ENCODE measurements at places on chromosomes 11 and 22.

DNA sequence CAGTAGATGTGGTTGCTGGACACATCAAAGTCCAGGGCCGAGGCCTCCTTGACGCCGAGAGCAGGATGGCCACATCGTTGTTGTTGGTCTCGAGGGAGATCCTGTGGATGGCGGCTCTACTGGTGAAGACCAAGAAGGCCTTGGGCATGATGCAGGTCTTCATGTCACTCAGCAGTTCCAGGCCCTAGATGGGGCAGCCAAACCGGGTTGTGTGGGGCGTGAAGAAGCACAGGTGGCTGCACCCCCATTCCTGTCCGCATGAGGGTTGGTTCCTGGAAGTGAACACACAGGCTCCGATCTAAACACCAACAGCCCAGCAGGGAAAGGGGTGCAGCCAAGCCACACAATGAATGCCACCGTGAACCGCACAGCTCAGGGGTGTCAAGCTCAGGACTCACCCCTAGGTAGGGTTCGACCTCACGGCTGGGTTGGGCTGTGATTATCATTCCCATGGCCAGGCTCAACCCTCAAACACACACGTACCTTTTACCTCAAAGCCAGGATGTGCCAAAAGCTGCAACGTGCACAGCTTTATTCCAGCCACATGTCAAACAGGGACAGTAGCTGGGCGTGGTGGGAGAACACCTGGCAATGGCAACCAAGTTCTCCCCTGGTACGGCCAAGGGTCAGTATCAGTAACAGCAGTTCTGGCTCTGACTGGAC, 132.3 kb downstream of the CRYBB2 start:
- no peak for DNase-seq

GRCh38 chr11:116348226-116348625, 424.6 kb downstream of the BUD13 start:
- no peak for DNase-seq

DNA sequence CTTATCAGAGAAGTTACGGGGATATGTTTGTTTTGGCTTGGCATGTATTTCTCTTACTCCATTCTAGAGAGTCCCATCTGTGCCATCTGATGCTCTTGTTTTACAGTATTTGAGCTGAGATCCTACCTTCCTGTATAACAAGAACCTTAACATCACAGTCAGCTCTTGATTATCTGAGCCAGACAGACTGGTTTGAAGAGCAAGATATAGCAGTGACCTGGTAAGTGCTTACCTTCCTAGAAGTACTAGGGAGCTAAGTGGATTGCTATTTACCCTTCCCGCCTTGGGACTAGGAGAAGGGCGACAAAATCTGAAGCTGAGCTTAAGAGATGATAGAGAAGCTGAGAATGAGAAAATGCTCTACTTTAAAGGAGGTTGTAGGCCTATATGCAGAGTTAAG, 235.3 kb downstream of the CSNK2A3 start:
- no peak for DNase-seq

DNA sequence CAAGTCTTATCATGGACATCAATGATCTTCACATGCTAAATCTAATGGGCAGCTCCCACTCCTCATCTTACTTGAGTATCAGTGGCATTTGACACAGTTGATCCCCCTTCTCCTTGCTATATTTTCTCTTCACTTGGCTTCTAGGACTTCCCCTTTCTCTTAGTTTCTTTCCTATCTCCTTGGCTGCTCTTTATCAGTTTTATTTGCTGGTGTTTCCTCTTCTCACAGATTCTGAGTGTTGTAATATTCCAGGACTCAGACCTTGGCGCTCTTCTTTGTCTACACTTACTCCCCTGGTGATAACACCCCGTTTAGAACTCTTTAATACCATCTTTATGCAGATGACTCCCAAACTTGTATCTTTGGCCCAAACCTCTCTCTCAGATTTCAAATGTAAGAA, 33.9 kb upstream of the RASSF10 start:
- no peak for DNase-seq

GRCh38 chr11:129348813-129349212, 26.8 kb upstream of the BARX2 start:
- no peak for DNase-seq

DNA sequence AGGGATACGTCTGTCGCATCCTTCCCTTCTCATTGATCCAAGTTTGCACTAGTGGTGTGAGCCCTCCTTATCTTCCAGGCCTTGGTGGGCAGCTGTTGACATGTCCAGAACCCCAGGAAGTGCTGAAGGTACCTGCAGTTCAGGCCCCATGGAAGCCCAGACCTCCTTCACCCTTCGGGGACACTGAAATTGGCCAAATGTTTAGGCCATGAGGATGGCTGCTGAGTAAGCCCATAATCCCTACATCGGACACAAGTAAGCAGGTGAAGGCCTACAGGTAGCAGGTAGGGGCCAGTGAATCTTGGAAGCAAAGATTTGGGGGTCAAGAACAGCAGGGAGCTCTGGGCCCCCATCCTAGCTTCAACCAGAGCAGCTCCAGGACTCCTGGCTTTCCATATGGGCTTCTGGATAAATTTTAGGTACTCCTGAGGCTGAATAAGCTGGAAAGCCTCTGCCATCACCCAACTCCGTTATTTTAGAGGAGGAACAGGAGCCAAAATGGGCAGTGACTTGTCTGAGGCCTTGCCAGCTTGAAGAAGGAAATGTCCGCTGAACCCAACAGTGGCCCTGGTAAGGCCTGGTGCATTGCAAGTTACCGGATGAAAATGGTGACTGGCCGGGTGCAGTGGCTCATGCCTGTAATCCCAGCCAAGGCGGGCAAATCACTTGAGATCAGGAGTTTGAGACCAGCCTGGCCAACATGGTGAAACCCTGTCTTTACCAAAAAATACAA, 45.2 kb downstream of the MORC2 start:
- no peak for DNase-seq

- DNase-seq, result no peak
Measured at GRCh38 chr11:99979042-99979441, 708.0 kb upstream of the ARHGAP42 start.

DNA sequence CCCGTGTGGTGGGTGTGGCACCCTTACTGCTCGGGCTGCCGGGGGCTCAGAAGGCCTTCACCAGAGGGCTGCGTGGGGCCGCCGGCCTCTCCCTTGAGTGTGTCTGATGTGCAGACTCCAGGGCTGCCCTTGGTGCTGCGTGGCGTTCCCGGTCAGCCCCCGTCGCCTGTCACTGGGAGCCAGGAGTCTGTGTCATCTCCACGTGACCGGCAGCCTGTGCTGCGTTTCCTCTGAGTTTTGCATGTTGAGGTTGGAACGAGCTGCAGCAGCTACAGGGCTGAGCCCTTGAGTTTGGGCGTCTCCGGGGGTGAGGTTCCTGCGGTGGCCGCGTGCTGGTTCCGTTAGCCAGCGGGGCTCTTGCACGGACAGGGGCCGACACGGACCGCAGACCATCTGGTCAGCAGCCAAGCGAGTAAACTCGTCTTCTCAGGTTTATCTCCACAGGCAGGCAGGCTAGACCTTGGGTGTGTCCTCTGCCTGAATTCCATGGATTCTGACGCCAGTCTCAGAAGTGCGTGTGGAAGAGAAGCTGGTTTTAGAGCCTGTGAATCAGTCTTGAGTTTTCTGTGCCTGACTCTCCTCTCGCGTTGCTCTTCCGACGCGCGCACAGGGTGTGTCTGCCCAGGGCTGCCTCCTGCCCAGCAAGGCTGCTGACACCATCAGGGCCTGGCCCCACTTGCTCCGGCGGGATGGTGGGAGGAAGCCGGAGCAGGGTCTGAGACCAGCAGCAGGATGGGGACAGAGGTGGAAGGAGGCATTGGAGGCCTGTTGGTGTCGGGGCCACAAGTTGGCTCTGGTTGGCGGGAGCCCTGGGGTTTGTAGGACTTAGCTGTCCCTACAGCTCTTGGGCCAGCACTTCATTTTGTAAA, 10.5 kb downstream of the PTDSS2 start:
- DNase-seq, result no peak

DNA sequence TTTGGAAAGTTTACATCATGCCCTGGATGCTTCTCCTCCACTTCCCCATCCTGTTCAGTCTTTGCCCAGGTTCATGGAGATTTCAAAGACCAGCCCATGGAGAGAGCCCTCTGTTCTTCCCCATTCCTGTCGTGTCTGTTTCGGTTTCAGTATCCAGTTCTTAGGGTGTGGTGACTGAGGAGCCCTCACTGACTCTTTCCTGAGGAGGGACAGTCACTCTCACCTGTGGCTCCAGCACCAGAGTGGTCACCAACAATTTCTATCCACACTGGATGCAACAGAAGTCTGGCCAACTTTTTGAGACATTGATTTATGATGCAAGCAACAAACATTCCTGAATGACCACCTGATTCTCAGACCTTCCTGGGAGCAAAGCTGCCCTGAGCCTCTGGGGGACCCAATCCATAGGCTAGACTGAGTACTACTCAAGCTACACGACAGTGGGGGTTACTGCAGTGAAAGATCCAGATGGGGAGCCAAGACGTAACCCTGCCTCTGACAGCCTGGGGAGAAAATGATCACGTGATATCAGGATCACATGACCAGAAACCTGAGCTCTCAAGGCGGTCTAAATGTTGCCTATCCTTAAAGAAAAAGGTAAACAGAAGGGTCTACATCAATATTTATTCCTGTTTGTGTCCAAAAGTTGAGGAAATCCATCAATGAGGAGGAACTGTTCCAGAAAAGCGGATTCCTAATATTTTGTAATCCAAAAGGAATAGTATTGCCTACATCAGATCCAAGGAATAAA, 76.2 kb upstream of the VPREB1 start:
- DNase-seq, result no peak

GRCh38 chr22:44074337-44074984, 50.4 kb downstream of the PARVB start:
- no peak for DNase-seq

GRCh38 chr11:19437760-19438159, 197.0 kb upstream of the E2F8 start:
- no peak for DNase-seq

- no peak for DNase-seq
Measured at GRCh38 chr22:43852573-43853327, 9.6 kb downstream of the SULT4A1 start.

DNA sequence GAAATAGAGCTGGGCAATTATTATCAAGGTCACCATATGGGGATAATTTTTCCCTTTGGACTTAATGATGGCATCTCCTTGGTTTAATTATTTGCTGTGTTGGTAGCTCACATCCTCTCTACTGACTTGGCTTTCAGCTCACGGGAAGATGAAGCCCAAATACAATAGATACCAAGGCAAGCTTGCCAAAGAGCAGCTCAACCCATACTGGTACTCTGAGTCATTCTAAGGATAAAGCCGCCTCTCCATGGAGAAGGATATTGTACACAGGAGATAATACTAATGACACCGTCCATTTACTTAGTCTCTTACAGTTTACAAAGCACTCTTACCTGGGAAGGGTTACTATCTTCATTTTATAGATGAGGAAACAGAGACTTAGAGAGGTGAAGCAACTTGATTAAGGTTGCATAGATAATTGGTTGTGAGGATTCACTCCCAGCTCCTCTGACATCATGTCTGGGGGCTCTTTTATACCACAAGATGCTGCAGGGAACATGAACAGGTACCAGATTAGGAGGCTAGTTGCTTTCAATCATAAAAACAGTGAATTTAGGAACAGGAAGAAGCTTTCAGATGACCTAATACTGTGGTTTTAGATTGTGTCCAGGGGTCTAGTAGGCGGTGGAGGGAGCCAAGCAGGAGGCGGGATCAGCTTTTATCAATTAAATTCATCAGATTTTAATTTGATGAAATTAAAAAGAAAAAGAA, 48.3 kb upstream of the PICALM start:
- DNase-seq, result no peak

DNA sequence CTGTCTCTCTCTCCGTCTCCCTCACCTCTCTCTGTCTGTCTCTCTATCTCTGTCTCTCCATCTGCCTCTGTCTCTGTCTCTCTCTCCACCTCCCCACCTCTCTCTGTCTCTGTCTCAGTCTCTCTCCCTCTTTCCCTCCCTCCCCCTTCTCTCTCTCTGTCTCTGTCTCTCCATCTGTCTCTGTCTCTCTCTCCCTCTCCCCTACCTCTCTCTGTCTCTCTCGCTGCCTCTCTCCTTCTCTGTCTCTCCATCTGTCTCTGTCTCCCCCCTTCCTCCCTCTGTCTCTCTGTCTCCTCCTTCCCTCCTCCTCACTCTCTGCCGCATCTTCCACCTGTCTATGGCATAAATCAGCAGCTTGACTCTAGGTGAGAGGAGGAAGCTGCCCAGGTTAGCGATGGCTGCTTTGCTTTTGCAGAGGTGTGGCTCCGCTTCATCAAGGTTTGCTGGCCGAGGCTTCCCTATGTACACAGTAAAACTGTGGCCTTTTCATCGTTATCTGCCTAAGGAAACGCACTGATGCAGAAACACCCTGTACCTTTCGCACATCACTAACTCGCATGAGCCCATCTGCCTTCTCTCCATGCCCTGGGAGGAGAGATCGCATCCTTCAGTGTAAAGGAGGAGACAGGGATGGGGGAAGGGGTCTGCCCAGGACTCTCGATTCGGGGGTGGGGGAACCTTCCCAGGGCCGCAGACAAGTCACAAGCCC, 44.5 kb downstream of the ANO1 start:
- no peak for DNase-seq

- DNase-seq, result no peak
Measured at GRCh38 chr11:7548659-7549274, 35.0 kb downstream of the PPFIBP2 start.

DNA sequence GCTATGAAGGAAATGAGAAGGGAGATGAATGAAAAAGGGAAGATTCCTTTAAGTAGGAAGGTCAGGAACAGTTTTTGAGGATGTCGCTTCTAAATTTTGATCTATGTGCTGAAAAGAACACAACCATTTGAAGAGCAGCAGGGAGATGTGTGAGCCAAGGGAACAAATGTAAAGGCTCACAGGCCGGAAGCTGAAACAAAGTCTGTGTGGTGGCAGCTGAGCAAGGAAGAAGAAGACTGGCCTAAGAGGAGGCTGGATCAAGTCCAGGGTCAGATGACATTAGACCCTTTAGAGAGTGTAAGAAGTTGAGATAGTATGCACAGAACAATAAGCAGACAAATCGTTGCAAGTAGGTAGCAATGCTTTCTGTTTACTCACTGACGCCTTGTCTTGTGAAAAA, 1631.4 kb upstream of the TENM4 start:
- DNase-seq, result no peak

DNA sequence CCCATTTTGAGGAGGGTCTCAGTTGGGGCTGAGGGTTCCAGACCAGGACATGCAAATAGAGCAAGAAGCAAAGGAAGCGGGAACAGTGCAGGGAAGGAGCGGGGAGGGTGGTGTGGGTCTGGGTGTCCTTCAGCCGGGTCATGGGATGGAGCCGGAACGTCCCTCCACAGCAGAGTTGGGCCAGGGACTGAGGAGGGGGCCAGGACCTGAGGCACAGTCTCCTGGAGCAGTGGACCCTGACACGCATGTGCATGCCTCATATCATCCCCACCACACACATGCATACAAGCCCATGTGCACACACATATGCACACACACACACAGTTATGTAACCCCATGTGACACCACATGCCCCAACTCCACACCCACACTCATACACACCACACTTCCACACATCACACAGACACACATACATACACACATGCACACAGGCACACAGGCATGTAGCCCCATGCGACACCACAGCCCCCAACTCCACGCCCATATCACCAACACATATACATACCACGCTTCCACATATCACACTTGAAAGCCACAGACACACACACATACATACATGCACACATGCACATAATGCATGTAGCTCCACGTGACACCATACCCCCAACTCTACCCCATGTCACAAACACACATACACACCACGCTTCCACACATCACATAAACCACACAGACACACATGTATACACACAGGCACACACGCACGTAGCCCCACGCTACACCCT, 1026.6 kb downstream of the BRD1 start:
- no peak for DNase-seq

- DNase-seq, result no peak
Measured at GRCh38 chr11:119717839-119718534, 11.0 kb downstream of the NECTIN1 start.

- no peak for DNase-seq
Measured at GRCh38 chr11:115471367-115471766, 32.8 kb downstream of the CADM1 start.

GRCh38 chr11:11148596-11148995, 204.5 kb downstream of the CSNK2A3 start:
- no peak for DNase-seq
